ENCODE measurements at places on chromosomes 5 and 9.

DNA sequence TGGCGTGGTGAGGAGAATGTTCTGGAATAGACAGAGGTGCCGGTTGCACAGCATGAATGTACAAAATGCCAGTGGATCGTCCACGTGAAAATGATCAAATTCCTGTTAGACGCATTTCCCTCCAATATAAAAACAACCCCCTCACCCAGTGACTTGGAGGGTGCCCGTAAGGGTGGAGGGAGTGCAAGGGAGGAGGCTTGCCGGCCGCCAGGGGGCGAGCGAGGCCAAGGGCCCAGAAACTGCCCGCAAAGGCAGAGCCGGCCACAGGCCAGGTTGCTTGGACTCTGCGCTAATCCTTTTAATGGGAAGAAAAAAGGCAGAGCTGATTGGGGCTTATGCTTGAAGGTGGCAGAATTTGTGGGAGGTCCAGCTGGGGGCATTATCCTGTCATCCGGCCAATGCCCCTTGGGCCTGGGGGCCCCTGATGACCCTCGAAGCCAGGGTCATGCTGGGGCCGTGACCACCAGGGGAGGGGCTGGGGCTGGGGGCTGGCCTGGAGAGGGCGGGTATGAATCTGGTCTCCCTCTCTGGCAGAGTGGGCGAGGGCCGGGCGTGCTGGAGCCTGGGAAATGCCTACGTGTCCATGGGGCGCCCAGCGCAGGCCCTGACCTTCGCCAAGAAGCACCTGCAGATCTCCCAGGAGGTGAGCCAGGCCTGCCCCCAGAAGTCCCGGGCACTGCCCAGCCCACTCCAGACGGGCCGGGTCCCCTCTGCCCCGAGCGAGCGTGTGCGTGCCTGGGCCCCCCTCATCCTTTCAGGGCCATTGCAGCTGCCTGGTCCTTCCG is 12.0 kb downstream of the GPSM1 start:
- no peak for DNase-seq

GRCh38 chr5:145856285-145856818 is 16.5 kb downstream of the GRXCR2 start:
- DNase-seq, result no peak

DNA sequence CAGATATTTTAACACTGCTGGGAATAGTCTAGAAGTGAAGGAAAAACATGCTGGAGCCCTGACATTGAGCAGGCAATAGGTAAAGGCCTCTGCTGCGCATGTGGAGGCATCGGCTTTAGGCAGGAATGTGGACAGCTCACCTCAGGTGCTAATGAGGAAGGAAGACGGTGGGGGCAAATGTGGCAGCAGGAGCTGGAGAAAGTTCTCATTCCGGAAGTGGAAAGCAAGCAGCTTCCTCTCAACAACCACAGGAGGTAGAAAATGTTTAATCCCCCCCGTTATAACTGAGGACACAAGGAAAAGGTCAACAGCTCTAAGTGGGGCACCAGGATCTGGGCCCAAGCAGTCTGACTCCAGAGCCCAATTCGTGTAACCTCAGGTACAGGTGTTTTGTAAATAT is 7.6 kb upstream of the RPS14 start:
- DNase-seq, result no peak

GRCh38 chr5:98936948-98937715 is 8.3 kb upstream of the CHD1 start:
- DNase-seq, result no peak

DNA sequence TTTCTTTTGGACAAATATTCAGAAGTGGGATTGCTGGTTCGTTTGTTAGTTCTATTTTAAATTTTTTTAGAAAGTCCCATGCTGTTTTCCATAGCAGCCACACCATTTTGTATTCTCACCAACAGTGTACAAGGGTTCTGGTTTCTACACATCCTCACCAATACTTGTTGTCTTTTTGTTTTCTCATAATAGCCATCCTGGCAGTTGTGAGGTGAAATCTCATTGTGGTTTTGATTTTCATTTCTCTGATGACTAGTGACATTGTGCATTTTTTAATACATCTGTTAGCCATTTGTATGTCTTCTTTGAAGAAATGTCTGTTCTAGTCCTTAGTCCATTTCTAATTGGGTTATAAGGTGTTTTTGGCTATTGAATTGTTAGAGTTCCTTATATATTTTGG is 214.3 kb downstream of the ARRDC3 start:
- no peak for DNase-seq

DNA sequence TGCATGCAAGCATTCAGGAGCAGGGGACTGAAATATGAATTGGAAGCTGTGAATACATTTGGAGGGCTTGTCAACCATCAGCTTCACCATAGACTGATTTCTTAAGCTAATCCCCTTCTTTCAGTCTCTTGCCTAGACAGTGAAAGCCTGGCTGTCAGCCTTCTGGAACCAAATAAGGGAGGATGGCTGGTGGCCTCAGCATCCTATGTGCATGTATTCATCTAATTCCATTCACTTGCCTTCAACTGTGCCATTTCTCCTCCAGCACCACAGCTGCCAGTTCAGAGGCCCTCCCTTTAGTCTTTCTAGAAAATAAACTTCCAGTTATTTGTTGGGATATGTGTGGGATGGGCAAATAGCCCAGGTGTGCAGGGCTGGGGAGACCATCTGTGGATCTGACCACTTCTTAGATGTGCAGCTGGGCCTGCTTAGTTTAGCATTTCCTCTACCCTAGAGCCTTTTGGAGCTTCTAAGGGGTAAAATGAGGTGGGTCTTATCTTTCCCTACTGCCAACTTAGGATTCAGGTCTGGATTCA is 62.1 kb downstream of the AOPEP start:
- no peak for DNase-seq

GRCh38 chr5:158921441-158922262 is 178.1 kb downstream of the EBF1 start:
- peak; percentile 42 for DNase-seq

- no peak for DNase-seq
Measured at GRCh38 chr5:91143840-91144239, 239.3 kb downstream of the ARRDC3 start.

DNA sequence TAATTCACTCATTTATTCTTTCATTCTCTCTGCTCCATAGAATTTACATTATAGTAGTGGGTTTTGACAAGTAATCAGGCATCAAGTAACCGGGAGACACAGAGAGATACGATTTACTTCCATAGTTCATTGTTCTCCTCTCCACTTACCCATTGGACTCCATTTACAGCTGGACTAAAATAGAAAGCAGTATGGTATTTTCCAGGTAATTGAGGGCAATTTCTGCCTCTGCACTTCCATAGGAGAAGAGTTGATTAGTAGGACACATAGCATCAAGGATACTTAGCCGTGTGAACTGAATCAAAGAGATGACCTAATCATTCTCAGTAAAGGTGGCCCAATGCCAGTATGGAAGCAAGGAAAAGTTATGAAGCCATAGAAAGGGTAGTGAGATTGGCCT is 244.4 kb downstream of the COX7C start:
- no peak for DNase-seq

- no peak for DNase-seq
Measured at GRCh38 chr5:78720997-78721396, 72.4 kb upstream of the LHFPL2 start.

- no peak for DNase-seq
Measured at GRCh38 chr5:84248013-84248412, 136.7 kb downstream of the EDIL3 start.

DNA sequence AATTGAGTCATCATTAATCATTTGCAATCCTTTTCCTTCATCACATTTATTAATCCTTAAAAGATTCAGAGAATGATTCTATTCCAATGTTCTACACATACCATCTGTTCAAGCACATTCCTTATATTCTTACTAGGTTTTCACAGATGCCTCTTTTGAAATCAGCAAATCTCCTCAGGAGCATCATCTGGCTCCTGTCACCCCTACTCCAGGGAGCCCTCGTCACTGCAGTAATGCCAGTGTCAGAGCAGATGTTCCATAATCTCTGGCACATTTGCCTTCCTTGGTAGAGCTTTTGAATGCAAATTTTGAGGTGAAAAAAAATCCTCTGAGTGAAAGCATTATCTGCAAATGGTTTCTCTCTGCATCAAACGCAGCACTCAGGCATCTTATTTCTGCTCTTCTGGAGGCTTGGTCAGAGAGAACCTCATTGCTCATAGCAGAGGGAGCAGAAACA is 7.6 kb upstream of the KCNV2 start:
- peak; percentile 21 for DNase-seq

- no peak for DNase-seq
Measured at GRCh38 chr9:127252410-127253318, 11.9 kb upstream of the GARNL3 start.

DNA sequence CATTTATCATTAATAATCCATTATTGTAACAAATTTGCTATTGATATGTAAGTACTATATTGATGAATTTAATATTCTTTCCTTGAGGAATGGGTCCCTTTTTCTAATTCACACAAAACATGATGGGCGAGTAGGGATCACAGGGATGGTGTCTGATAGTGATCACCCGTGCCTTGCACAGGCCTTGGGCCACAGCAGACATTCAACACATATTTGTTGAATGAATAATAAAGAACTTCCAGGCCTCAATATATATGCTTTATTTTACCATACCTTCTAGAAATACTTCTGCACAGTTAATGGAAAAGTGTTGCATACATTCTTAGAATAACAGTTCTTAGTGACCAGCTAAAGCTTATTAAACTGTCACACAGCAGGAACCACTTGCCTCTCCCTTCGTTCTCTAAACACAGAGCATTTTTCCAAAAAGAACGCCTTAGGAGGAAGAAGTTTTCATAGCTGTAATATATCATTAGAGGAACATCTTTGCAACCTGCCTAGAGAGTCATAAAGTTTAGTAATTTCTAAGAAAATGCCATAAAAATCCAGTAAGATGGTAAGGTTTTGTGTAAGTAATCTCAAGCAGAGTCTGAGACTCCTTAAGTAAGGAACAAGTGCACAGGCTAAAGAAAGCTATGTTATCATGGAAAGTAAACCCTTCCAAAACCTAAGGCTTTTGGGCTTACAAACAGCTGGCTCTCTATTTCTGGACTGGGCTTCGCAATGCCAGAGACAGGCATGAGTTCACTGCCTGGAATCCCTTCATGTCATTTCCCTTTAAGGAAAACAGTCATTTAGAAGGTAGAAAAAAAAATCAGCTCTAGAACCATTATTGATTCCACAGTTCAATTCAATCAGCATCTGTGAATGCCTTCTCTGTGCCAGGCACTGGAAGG is 17.7 kb downstream of the TTLL11 start:
- no peak for DNase-seq

GRCh38 chr5:86452251-86452650 is 165.5 kb upstream of the COX7C start:
- DNase-seq, result no peak

DNA sequence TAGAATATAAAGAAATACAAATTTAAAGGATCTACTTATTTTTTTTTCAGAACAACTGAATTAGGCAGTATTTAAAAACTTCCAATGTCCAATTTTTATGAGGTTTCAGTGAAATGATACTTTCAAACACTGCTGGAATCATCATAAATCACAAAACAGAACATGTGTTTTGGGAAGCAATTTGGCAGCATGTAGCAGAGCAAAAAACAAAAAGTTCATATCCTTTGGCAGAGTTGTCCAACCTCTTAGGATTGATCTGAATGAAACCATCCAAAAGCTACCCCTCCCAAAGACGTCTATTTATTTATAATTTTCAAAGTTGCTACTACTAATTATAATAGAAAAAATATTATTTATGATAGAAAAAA is 192.4 kb upstream of the PUM3 start:
- no peak for DNase-seq

DNA sequence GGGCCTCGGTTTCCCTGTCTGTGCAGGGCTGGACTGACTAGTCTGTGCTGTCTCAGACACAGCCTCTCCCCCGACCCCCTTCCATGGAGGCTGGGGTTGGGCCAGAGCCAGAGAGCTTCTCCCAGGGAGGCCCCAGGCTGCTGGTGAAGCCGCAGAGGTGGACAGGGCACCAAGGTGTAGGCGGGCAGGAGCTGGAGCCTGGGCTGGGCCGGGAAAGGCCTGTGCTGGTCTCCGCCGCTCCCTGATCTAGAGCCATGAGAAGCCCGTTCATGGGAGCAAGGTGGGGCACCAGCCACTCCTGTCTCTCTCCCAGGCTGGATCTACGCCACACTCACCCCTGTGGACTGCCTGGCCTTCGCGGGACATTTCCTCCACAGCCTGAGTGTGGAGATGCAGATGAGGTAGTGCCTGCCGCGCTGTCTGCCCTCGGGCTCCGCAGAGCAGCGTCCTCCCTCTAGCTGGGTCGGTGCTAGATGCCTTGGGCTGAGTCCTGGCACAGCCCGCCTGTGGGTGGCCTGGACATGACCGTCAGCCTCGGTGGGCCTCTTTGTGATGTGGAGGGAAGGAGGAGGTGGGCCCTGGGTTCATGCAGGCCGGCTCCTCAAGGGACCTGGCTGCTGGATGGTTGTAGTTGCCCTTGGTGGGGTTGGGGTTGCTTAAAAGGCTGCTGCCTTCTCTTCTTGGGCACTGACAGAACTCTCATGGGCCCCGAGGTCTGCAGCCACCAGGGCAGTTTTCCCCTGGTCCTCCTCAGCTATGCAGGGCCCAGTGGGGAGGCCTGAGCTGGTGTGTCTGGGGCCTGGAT is 79.4 kb downstream of the PHF2 start:
- DNase-seq, result no peak

DNA sequence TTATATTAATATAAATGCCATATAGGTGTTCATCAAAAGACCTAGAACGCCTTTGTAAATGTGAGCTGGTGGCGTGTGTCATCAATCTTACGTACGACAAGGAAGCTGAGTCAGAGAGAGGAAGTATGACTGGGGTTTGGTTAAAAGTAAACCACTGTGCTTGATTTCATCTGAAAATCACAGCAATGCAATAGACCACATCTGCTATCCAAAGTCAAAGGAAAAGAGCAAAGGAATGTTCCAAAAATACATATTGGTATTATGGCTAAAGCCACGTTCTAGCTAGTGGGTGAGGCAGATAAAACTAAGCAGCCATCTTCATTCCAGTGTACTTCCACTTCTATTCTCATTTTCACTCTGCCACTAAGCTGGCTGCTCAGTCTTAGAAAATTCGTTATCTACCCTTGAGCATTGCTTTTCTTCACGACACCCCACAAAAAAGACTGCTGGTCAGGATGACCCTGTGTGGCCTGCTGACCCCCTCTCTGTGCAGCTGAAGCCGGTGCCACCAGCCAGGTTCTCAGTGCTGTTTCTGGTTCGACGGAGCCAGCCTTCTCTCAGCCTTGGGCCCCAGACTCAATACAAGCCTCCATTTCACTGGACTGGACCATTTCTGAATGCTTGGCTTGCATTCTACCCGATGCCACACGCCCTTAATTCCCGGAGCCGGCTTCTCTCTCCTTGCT is 23.8 kb downstream of the SHC3 start:
- DNase-seq, result no peak

DNA sequence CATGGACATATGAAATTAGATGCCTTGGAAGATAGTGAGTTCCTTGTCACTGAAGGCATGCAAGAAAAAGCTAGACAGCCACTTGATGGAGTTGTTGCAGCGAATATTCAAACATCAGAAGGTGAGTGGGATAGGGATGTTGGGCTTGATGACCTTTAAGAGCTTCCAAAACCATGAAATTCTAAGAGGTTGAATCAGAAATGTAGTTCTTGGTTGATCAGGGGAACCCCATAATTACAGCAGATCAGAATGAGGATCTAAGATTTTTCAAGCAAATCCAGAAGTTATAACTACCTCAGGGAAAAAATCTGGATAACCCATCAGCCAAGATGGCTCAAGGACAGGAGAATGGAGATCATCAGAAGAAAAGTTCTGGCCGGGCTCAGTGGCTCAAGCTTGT is 244.3 kb upstream of the NR4A3 start:
- DNase-seq, result no peak
